Pancreas (tissue), 10 donors: ENCODE measurements at places on chromosomes 13 and 19. TPM values are rescaled to one million over a fixed set of nuclear protein-coding genes. Genes with fewer than 3 reads are reported as not detected.
A peak's percentile ranks its signal among the peaks of the same experiment; 100 is the strongest.

ERICH4 gene
- total RNA-seq: not detected

DNA sequence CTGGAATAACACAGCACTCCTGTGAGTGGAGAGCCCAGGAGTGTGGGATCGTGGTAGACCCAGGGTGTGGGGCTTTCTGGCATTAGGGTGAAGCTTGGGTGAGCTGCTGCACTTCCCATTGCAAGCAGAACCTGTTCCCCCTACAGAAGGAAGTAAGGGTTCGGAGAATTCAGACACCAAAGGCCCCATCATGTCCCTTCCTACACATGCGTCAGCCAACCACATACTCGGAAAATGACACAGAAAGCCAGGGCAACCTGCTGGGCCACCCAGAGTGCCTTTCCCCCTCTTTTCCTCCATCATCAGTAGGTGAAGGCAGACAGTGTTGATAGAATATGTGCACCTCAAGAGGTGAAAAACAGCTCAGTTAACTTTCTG, 42.9 kb downstream of the GGACT start:
- DNase-seq: no peak

DNA sequence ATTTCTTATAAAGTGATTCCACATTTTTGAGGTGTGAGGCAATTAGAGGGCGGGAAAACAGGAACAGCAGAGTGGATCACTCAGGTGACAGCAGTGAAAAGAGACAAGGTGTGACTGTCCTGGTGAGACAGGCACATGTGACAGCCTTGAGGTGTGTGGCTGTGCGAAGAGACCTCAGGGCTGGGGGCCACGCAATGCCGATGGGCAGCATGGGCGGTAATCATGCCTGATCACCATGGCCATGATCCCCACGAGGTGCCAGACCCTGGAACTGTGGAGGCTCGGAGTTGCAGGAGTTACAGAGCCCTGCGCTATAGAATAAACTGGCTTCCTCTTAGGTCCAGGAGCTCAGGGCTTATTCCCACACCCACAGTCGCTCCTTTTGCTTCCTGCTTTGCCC, 2.0 kb downstream of the SPACA6 start:
- no peak for DNase-seq

ONECUT3 gene
- total RNA-seq: not detected

DNA sequence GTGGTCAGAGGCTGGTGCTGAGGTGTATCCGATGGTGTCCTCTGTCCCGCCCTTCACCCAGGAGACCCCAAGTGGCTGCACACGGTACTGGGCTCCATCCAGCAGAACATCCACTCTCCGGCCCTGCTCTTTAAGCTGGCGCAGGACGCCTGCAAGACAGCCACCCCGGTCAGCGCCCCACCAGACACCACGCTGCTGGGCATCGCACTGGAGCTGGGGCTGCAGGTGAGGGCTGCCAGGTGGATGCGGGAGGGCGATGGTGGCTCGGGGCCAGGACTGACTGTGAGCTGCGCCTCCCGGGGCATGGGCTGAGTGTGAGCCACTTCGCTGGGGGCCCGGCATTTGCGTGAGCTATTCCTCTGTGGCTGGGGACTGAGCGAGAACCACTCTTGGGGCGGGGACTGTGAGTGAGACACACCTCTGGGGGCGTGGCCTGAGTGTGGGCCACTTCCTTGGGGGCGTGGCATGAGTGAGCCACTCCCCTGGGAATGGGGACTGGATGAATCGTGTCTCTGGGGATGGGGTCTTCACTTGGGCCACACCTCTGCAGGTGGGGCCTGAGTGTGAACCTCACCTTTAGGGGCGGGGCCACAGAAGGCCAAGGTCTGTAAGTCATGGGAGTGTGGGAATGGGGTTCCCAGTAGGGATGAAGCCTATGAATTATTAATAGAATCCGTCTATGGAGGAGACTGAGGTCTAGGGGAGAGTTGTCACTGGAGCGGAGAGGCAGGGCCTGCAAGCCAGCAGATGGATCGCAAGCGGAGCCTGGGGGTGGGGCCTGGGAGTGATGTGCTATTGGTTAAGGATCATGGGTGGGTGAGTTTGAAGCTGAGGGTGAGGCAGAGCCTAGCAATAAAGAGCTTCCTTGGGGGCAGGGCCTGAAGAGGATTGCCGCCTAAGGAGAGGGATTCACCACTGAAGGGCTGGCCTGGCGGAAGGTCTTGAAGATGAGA, 30.5 kb downstream of the ZSWIM4 start:
- DNase-seq: peak; percentile 61

- DNase-seq: no peak
These were observed 158.5 kb upstream of the MYO16 start for GRCh38 chr13:108470921-108471320.

ZNF66 gene
- total RNA-seq: 2.2 TPM

IGFL2 gene
- not detected for total RNA-seq

DNA sequence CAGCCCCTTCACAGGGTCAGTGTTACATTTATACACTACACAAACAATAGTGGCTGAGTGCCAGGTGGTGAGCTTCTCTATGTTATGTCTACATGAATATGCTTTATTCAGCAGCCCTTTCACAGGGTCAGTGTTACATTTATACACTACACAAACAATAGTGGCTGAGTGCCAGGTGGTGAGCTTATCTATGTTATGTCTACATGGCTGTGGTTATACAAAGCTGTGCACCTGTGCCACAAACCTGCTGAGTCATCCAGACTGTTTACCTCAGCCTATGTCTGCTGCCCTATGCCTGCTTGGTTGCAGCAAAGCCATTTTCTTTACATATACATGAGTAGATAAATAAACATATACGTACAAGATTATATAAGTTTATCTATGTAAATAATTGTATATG, 76.5 kb downstream of the ZNF726 start:
- no peak for DNase-seq

DNA sequence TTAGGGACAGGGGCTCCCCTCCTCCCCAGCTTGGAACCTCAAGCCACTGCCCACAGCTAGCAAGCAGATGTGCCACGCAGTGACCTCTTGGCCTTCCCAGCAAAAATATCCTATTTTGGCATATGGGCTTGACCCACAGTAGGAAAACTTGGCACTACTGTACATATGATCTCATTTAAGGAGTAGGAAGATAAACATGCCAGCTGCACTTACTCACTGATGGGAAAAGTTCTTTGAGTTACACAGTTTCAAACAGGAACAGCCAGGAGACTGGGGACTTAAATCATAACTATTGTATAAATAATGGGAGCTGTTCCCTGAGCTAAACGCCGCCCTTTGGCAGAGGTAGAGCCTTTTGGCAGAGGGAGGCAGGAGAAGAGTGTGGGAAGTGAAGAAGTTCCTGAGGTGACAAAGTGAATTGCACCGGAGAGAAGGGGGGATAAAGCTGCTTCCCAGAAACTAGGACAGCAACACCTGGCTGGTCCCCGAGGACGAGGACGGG, 6.1 kb downstream of the SACS start:
- DNase-seq: no peak

- no peak for DNase-seq
These were observed 47.1 kb downstream of the ING1 start for GRCh38 chr13:110760611-110761010.

KCTD4 gene
- total RNA-seq: 0.12 TPM

STAP2 gene
- total RNA-seq: 45.4 TPM

GRCh38 chr19:39432677-39433025, 3.1 kb downstream of the RPS16 start:
- no peak for DNase-seq

FXYD7 gene
- not detected for total RNA-seq

- DNase-seq: no peak
These were observed 22.9 kb downstream of the MBNL2 start for GRCh38 chr13:97245011-97245410.

GRCh38 chr13:30601836-30602235, 15.9 kb upstream of the USPL1 start:
- no peak for DNase-seq

GRCh38 chr13:91649456-91649855, 251.0 kb downstream of the GPC5 start:
- DNase-seq: no peak

SARS2 gene
- total RNA-seq: 12.8 TPM

DNA sequence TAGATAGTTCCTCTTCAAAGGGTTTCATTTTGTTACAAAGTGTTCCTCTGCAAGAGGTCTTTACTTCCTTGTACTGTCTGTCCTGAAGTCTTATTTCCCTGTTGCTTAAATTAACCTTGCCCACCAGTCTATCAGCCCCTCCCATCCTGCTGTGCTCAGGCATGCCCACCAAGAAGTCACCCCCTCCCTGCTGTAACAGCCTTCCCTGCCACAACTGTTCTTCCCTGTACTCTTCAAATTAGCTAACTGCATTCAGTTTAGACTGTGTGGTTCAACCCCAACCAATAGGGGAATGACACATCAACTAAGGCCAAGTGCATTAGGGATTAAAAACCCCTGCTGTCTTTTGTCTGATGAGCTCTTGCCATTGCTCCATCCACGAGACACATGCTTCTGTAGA, 34.4 kb upstream of the ZNF562 start:
- DNase-seq: peak; percentile 21

SRRM5 gene
- 0.21 TPM for total RNA-seq

DNA sequence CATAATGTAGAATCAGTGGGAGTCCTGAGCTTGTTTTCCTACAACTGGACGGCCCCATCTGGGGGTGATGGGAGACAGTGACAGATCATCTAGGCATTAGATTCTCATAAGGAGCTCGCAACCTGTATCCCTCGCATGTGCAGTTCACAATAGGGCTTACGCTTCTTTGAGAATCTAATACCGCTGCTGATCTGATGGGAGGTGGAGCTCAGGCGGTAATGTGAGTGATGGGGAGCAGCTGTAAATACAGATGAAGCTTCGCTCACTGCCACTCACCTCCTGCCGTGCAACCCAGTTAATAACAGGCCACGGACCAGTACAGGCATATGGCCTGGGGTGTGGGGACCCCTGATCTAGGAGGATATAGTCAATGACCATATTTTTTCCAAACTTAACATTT, 38.8 kb downstream of the RCBTB1 start:
- no peak for DNase-seq

DNA sequence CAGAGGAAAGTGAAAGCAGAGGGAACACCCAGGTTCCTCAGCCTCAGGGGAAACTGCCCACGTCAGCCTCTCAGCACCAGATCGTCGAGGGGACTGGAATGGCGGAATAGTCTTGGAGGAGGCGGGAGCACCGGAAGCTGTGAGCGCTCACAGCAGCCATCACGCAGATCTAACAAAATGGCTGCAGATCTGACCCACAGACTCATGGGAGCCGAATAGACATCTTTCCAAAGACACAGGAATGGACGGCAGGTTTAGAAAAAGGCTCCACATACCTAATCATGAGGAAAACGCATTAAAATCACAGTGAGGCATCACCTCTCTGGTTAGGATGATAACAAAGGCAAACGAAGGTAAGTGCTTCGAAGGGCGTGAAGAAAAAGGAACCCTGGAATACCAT, 11.8 kb upstream of the LILRA2 start:
- DNase-seq: no peak

- DNase-seq: no peak
These were observed 27.2 kb downstream of the PLEKHJ1 start for GRCh38 chr19:2208975-2209374.

DNA sequence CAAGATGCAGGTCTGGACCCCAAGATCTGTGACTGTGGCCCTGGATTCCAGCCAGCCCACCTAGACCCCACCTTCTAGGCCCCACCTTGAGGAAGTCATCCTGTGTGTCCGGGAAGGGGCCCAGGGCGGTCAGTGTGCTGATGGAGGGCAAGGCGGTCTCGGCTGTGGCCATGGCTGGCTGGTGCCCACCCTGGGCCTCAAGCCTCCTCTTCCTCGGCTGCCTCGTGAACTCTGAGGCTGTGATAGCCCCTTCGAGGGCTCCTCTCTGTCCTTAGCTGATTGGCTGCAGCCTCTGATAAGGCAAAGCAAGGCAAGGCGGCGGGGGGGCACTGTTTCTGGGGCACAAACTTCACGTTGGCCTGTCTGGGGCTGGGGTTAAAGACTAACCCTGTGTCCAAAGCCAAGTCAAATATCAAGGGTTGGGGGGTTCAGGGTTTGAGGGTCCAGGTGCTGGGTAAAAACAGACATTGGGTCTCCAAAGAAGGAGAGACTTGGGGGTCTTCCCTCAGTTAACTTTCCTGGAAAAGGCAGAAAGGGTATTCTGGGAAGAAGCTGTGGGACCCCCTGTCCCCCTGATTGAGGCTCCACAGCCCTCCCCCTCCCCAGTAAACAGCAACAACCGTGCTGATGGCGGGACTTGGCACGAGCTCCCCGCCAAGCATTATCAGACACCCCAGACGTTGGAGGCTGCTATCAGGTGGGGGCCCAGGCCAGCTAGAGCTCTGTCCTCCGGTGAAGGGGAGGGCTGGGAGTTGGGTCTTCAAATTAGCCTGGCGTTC, at the start of gene KLF1:
TSS of gene KLF1 (minus strand) at position 233 of the 779 bp plus-strand sequence. CDS start at position 172, 61 bp downstream.
- no peak for DNase-seq

DNA sequence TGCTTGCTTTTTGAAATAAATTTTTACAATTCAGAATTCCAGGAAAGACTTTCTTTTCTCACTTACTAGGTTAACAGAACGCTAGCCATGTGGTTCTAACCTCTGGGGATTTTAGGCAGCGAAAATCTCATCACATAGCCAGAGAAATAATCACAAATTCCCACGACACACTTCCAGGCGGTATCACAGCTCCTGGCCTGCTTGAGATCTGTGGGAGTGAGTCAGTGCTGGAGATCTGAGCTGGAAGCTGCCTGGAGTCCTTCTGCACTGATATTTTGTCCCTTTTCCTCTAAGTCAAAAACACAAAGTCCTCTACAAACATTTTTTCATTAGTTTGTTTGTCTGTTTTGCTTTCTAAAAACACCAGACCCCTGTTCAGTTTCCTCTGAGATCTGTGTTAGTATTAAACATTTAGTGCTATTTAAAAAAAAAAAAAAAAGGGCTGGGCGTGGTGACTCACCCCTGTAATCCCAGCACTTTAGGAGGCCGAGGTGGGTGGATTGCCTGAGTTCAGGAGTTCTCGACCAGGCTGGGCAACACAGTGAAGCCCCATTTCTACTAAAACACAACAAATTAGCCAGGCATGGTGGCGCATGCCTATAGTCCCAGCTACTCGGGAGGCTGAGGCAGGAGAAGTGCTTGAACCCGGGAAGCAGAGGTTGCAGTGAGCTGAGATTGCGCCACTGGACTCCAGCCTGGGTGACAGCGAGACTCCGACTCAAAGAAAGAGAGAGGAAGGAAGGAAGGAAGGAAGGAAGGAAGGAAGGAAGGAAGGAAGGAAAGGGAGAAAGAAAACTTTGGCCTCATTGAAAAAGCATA, 12.2 kb upstream of the UBE2L5 start:
- no peak for DNase-seq

KLK5 gene
- not detected for total RNA-seq

GRCh38 chr13:110312339-110313031, 5.4 kb downstream of the COL4A2 start:
- no peak for DNase-seq

DNA sequence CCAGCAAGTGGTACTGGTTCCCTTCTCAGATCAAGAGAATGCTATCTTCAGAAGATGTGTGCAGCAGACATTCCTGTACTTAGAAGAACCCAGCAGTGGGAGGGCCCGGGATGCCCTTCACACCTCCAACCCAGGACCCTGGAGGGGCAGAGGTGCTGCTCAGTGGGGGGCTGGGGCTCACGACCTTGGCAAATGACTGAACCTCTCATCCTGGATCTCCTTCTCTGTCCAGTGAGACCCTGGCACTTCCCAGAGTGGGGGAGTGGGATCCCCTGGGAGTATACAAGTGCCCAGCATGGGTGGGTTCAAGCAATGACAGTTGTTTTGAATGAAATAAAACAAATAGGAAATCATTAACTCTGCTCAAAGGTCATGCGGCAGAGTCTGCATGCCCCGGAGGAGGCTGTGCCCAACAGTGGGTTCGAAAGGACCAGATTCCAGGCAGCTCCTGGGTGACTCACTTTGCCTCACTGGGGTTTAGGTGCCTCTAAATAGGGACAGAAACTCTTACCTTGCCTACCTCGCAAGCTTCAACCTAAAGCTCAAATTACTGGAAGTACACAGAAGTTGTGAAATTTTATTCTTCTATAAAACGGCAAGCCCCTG, 26.9 kb downstream of the GGACT start:
- DNase-seq: no peak

- no peak for DNase-seq
These were observed 523.6 kb downstream of the DCT start for GRCh38 chr13:93955904-93956303.
